Lower lobe of right lung (tissue), 2 donors: ENCODE measurements at places on chromosomes 13 and 19. TPM values are rescaled to one million over a fixed set of nuclear protein-coding genes. Genes with fewer than 3 reads are reported as not detected.

Gene CLIP3
- total RNA-seq = 8.1 TPM

Gene KLK11
- 11.2 TPM for total RNA-seq

Gene SIGLEC12
- 5.9 TPM for total RNA-seq

Gene BRD4
- 104 TPM for total RNA-seq

Gene CACNG7
- total RNA-seq = not detected

Gene NCAN
- total RNA-seq = not detected

Gene PLIN4
- 4.6 TPM for total RNA-seq

Gene FFAR3
- total RNA-seq = not detected

Gene HSPB6
- total RNA-seq = 29.4 TPM

Gene KLK2
- not detected for total RNA-seq

Gene DCLK1
- total RNA-seq = 10.4 TPM

Gene COL5A3
- 8.9 TPM for total RNA-seq

Gene KDM4B
- total RNA-seq = 40.3 TPM

Gene SCN1B
- total RNA-seq = 9.8 TPM

Gene ACP7
- not detected for total RNA-seq

Gene PRR20A
- not detected for total RNA-seq

Gene FGF22
- 0.65 TPM for total RNA-seq
